Umbilical cord (tissue), 2 donors: ENCODE measurements at places on chromosomes 16 and 17. TPM values are rescaled to one million over a fixed set of nuclear protein-coding genes. Genes with fewer than 3 reads are reported as not detected.

The CORO1A gene
- 22.9 TPM for total RNA-seq

DNA sequence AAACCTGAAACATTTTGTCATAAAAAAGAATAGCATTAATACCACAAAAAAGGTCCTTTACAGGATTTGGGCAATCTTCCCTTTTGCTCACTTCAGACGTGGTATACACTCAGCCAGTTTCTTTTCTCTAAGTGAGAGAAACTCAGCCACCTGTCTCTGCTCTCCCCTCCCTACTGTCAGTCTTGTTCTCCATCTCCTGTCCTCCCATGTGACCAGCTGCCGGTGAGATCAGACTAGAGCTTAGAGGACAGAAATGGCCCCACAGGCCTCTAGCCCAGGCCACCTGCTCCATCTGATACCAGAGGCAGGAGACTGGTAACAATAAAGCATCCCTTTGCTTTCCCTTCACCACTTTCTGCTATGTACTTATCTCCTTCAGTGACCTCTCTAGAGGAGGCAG lies 34.9 kb downstream of the CMC2 start:
- no peak for DNase-seq

DNA sequence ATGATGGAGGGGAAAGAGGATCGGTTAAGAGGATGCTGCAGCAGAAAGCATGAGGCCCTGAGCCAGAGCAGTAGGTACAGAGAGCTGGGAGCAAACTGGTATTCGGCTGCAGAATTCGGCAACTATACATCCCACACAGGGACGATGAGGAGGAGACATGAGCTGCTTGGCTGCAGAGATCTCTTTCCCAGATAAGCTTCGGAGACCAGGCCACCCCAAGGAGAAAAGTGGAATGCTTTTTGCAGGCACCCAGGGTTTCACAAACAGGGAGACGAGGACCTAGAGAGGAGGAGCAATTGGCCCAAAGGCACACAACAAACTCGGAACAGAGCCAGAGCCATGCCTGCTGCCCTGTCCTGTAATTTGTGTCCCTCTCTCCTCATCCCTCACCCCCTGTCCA lies 62.0 kb downstream of the TMEM132E start:
- DNase-seq, result no peak

- DNase-seq, result no peak
These were observed 50.4 kb downstream of the SLFN5 start for GRCh38 chr17:35293151-35293847.

The ATP2A3 gene
- total RNA-seq, result 20.9 TPM

DNA sequence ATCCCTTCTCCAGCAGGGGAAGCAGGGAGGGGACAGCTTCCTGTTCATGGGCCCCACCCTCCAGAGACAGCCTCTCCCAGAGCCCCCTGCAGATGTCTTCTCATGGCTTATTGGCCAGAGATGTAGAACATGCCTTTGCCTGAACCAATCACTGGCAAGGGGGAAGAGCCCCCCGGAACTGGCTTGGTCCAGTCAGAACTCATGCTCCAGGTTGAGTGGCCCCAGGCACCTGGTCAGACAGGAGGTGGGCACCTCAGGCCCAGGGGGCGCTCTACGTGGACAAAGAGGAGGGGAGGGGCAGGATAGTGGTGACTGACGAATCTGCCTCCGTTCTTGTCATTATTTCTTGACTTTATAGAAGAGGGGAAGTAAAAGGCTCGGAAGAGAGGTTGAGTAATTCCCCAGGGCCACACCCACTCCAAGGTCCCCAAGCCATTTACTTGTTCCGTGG lies 23.6 kb downstream of the RAB11FIP4 start:
- no peak for DNase-seq

GRCh38 chr17:80259457-80260068 lies 1.1 kb upstream of the RNF213 start:
- no peak for DNase-seq
